ENCODE measurements at places on chromosomes 5 and 9.

DNA sequence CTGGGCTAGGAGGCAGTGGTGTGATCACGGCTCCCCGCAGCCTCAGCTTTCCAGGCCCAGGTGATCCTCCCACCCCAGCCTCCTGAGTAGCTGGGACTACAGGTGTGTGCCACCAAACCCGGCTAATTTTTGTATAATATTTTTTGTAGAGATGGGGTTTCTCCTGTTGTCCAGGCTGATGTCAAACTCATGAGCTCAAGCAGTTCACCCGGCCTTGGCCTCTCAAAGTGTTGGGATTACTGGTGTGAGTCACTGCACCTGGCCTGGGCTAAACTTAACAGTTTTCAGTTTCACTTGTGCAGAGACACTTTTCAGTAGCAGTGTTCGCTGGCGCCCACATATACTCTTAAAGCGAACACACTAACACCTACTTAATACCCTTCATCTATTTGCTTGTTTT, 205.6 kb upstream of the ZNF608 start:
- no peaks in the 10 kb centered on the region for H3K27me3 ChIP-seq
- H3K4me1 ChIP-seq = no peaks in the 10 kb centered on the region
- H3K36me3 ChIP-seq = no peaks in the 10 kb centered on the region
- peak overlapping the region; percentile 26 for H3K27ac ChIP-seq

DNA sequence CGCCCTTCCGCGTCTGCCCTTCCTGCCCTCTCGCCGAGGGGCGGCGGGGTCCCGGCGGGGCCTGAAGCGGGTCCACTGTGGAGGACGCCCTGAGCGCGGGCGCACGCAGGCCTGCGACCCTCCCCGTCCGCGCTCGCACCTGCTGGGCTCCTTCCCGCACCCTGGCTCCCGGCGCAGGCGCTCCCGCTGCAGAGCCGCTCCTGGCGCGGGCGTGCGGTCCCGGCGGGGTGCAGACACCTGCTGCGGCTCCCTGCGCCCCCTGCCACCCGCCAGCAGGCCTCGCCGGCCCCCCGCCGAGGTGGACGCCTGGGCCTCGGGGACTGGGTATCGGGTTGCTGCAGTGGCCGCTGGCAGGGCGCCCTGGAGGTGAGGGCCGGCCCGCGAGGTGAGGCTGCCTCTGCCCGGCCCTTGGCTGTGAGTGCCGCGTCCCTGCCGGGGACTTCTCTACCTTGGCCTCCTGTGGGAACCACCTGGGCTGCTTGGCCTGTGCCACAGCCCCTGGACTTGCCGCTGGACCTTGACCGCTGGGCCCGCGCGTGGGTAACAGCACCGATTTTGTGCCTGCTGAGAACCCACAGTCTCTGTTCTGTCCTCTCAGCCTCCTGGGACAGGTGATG, 627 bp downstream of the ARRDC1 start:
- H3K27ac ChIP-seq = no peak overlapping the region
- no peaks in the 10 kb centered on the region for H3K27me3 ChIP-seq
- H3K36me3 ChIP-seq = peaks cover 4% of the 10 kb centered on the region

- H3K27ac ChIP-seq = no peak overlapping the region
- no peaks in the 10 kb centered on the region for H3K4me1 ChIP-seq
- DNase-seq = no peak
- peaks cover 2% of the 10 kb centered on the region for H3K27me3 ChIP-seq
Observed at GRCh38 chr5:38208782-38209378, 49.5 kb upstream of the EGFLAM start.

DNA sequence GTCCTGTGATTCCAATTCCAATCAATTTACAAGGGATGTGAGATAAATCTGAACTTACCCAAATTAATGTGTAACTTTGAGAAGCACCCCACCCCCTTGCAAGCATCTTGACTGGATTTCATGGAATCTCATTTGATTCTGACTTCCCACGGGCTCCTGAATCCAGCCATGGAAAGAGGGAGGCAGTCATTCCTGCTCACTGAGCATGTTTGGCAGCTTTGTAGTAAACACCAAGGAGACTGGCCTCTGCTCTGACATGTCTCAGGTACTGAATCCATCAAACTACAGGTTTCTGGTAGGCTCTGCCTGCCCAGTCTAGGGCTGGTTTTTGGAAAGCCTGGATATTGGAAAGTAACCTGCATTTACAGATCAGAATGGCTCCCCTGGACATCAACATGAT, 357.6 kb downstream of the ARHGEF28 start:
- H3K36me3 ChIP-seq = no peaks in the 10 kb centered on the region
- DNase-seq = no peak
- H3K4me3 ChIP-seq = no peak overlapping the region
- no peak overlapping the region for H3K27ac ChIP-seq
- H3K27me3 ChIP-seq = no peaks in the 10 kb centered on the region

DNA sequence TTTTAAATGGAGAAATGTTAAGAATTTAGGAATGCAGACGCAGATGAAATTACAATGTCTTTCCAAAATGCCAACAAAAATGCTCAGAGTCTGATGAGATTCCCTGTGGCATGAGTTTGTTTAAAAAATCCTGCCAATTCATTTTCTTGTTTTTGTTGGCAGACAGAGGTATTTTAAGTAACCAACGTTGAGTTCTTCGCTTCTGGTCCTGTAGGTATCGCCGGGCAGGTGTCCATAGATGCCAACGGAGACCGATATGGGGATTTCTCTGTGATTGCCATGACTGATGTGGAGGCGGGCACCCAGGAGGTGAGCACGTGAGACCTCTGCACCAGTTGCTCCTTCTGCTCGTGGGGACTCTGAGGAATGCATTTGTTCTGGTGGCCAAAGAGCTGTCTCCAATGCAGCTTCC, 69.4 kb downstream of the NPR3 start:
- H3K36me3 ChIP-seq = no peaks in the 10 kb centered on the region
- H3K27me3 ChIP-seq = no peaks in the 10 kb centered on the region
- no peak for DNase-seq
- no peak overlapping the region for H3K27ac ChIP-seq
- no peak overlapping the region for H3K4me3 ChIP-seq

GRCh38 chr9:95508968-95509850, 7.6 kb downstream of the PTCH1 start:
- H3K36me3 ChIP-seq = no peaks in the 10 kb centered on the region
- H3K4me1 ChIP-seq = peaks cover 64% of the 10 kb centered on the region
- H3K27me3 ChIP-seq = peaks cover 36% of the 10 kb centered on the region
- peak overlapping the region; percentile 72 for H3K4me3 ChIP-seq
- H3K27ac ChIP-seq = no peak overlapping the region
- DNase-seq = peak; percentile 59

DNA sequence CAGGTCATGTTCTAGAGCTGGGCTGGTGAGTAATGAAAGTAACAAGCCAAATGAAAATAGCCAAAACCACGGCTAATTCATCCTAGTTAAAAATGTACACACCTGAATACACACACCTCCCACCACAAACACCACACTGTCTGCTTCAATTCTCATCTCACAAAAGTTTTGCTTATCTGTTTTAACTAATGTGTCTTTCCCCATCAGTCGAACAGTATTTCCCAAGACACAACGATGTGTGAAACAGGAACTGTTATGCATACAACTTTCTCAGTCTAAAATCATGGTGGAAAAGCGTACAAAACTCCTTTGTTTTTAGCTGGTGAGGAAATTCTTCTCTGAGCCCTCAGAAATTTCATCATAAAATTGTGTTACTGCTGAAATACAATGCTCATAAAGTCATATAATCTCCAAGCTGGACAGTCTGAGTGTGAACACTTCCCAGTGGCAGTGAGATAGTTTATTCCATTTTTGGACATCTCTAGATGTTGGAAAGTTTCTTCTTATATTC, 242.4 kb downstream of the EFNA5 start:
- H3K36me3 ChIP-seq = no peaks in the 10 kb centered on the region
- H3K4me1 ChIP-seq = no peaks in the 10 kb centered on the region
- H3K4me3 ChIP-seq = no peak overlapping the region

DNA sequence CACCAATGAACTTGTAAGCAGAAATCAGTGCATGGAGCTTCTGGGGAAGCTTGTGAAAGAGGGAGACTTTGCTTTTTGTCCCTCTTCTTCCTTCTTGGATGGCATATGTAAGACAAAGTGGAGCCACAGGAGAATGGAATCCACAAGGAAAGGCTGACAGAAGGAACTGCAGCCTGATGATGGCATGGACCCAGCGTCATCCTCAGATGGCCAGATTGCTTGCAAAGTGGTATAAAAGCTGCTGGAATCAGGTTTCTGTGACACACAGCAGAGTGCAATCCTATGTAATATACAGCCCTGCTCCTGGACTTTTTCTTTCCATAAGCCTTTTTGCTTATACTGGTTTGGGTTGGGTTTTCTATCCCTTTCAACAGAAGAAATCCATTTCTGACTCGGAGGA, 31.4 kb upstream of the SPARC start:
- H3K4me1 ChIP-seq = no peaks in the 10 kb centered on the region
- H3K36me3 ChIP-seq = no peaks in the 10 kb centered on the region
- no peak for DNase-seq

DNA sequence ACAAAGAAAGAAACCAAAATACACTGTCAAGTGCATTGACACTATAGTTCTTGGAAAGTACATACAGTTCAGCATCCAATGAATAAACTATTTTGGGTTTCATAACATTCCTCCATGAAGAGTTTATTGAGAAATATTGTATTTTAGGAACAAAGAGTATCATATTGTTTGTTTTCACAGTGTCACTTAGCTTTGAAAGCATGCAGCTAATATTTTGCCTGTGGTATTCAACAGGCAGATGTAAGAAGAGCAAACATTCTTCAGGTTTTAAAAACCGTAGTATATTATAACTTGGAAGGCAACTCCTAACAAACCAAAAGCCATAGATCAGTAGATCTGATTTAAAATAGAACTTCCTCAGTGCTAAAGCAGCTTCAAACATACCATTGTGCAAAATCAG, 4.5 kb downstream of the PRELID2 start:
- no peak overlapping the region for H3K27ac ChIP-seq
- DNase-seq = no peak
- no peak overlapping the region for H3K4me3 ChIP-seq
- H3K27me3 ChIP-seq = no peaks in the 10 kb centered on the region

DNA sequence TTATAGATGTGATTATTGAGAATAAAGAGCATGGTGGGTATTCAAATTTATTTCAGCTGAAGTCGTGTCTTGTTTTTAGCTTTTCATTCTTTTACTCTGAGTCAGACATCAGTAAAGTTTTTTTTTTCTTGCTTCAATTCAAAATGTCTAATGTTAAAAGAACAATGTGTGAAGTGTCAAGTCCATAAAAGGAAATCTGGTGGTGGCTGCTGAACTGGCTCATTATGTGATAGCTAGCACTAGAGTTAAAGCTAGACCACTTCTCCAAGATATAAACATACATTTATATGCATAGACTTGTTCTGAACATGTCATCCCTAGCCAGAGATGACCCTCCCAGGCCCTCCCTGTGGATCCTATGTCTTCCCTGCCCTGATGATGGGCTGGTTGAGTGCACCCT, 338.3 kb downstream of the RAB3C start:
- no peaks in the 10 kb centered on the region for H3K36me3 ChIP-seq
- peaks cover 9% of the 10 kb centered on the region for H3K27me3 ChIP-seq
- H3K27ac ChIP-seq = no peak overlapping the region
- no peak overlapping the region for H3K4me3 ChIP-seq

- DNase-seq = no peak
- no peaks in the 10 kb centered on the region for H3K36me3 ChIP-seq
- no peak overlapping the region for H3K27ac ChIP-seq
- no peaks in the 10 kb centered on the region for H3K4me1 ChIP-seq
- no peaks in the 10 kb centered on the region for H3K27me3 ChIP-seq
- H3K4me3 ChIP-seq = no peak overlapping the region
Observed at GRCh38 chr9:81782313-81782995, 93.1 kb upstream of the TLE1 start.

DNA sequence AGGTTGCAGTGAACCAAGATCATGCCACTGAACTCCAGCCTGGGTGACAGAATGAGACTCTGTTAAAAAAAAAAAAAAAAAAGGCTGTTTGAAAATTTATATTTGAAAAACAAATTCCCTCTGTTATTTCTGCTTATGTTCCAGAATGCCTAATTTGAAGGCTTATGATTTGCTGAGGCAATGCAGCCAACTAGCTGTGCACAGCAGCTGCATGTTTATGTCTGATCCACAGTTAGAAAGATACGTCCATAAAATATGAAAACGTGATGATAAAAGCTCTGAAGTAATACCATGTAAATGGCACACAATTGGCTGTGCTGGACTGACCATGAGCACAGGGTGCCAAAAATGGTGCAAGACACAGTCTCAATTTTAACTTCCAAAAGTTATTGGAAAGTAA, 453.2 kb downstream of the TUSC1 start:
- H3K36me3 ChIP-seq = no peaks in the 10 kb centered on the region
- H3K4me3 ChIP-seq = no peak overlapping the region
- H3K27ac ChIP-seq = no peak overlapping the region
- H3K27me3 ChIP-seq = no peaks in the 10 kb centered on the region
- DNase-seq = no peak
- no peaks in the 10 kb centered on the region for H3K4me1 ChIP-seq

DNA sequence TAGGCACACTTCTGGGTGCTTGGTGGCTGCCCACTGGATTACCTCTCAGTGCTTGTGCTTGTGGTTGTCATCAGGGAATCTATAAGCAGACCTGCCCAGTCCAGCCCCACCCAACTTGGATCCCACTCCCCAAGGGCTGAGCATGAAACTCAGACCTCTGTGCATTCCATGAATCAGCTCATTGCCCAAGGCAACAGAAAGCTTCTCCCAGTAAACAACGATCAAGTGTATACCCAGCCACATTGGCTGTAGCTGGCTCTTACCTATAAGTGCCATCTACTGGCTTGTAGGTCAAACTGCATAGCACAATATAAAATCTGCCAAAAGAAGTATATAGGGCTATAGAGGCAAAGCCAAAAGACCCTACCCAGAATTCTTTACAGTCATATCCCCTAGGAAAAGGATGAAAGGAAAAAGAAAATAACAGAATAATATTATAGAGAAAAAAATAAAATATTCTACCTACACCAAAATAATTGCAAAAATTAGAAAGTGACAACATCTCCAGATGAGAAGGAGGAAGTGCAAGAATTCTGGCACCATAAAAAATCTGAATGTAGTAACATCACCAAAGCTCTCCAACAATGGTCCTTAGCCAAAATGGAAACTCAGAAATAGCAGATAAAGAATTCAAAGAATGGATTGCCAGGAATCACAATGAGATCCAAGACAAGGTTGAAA, 321.0 kb upstream of the TRPC7 start:
- no peaks in the 10 kb centered on the region for H3K27me3 ChIP-seq
- no peak overlapping the region for H3K4me3 ChIP-seq
- no peaks in the 10 kb centered on the region for H3K4me1 ChIP-seq
- H3K27ac ChIP-seq = no peak overlapping the region
- no peaks in the 10 kb centered on the region for H3K36me3 ChIP-seq
- DNase-seq = no peak

- no peak overlapping the region for H3K4me3 ChIP-seq
- DNase-seq = no peak
- no peak overlapping the region for H3K27ac ChIP-seq
- no peaks in the 10 kb centered on the region for H3K36me3 ChIP-seq
Observed at GRCh38 chr9:124718928-124719327, 52.2 kb downstream of the NR6A1 start.

- H3K27me3 ChIP-seq = no peaks in the 10 kb centered on the region
- H3K27ac ChIP-seq = no peak overlapping the region
- no peaks in the 10 kb centered on the region for H3K36me3 ChIP-seq
- no peaks in the 10 kb centered on the region for H3K4me1 ChIP-seq
- no peak for DNase-seq
Observed at GRCh38 chr5:25963251-25964008, 1075.0 kb downstream of the CDH9 start.

GRCh38 chr9:136786451-136786850, 4.7 kb upstream of the TMEM141 start:
- H3K4me3 ChIP-seq = no peak overlapping the region
- no peak for DNase-seq
- H3K4me1 ChIP-seq = peaks cover 5% of the 10 kb centered on the region
- H3K27ac ChIP-seq = no peak overlapping the region

GRCh38 chr5:73899055-73899454, 273.1 kb downstream of the ARHGEF28 start:
- H3K4me3 ChIP-seq = no peak overlapping the region
- H3K4me1 ChIP-seq = no peaks in the 10 kb centered on the region
- H3K27me3 ChIP-seq = no peaks in the 10 kb centered on the region
- H3K27ac ChIP-seq = no peak overlapping the region
- DNase-seq = no peak

All from T-cell (primary cell).